ENCODE measurements at places on chromosomes 16 and 17. TPM values are rescaled to one million over a fixed set of nuclear protein-coding genes. Genes with fewer than 3 reads are reported as not detected.

Gene FBXL16
- total RNA-seq = 85.1 TPM

Gene TBX6
- total RNA-seq = 0.86 TPM

Gene WNK4
- total RNA-seq = 2.7 TPM

Gene CD300LG
- total RNA-seq = not detected

Gene KRT12
- not detected for total RNA-seq

Gene ITGAD
- total RNA-seq = not detected

Gene KCNJ18
- not detected for total RNA-seq

Gene KRT27
- not detected for total RNA-seq

Gene MPP3
- total RNA-seq = 22.9 TPM

Gene HOXB6
- not detected for total RNA-seq

Gene TBC1D3E
- not detected for total RNA-seq

Gene CCT6B
- total RNA-seq = 2.4 TPM

Gene TBC1D26
- total RNA-seq = 2.4 TPM
